ENCODE measurements at places on chromosomes 5 and 9.

- DNase-seq: no peak
Observed at GRCh38 chr9:36164989-36165388, 4.2 kb upstream of the CCIN start.

DNA sequence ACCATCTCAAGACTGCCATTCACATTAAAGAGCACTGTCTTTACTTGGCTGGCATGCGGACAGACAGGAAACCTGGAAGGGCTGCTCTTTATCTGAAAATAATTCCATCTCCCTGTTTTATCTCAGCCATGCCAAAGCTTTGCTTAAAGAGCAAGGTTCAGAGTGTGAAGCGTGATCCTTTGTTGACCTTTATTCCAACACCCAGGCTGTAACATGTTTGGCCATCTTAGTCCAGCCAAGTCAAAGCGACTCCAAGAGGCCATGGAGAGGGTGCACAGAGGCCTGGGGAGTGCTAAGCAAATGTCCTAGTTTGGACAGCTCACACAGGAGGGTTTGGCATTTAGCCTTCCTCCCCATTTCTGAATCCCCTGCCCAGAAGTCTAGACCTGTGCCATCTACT lies 194.7 kb downstream of the PJA2 start:
- no peak for DNase-seq

- no peak for DNase-seq
Observed at GRCh38 chr5:10248378-10249260, 1.1 kb downstream of the ATPSCKMT start.

DNA sequence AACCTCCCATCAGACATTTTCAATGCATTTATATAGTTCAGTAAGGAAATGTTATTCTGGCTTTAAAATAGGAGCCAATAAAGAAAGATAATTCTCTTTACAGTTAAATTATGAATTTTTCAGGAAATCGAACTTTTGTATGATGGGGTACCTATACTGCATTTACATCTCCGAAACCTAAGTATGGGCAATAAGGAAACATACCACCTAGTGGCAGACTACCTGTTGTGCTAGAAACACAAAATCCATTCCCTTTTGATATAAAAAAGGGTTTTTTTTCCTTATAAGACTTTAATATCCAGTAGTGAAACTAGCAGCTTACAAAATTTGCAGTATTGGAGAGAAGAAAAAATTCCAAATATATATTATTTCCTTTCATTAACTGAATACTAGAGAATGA lies 21.3 kb upstream of the VLDLR start:
- no peak for DNase-seq

- no peak for DNase-seq
Observed at GRCh38 chr9:23658376-23659258, 167.4 kb downstream of the ELAVL2 start.

GRCh38 chr5:52920929-52921328 lies 68.2 kb upstream of the ITGA2 start:
- DNase-seq: no peak

DNA sequence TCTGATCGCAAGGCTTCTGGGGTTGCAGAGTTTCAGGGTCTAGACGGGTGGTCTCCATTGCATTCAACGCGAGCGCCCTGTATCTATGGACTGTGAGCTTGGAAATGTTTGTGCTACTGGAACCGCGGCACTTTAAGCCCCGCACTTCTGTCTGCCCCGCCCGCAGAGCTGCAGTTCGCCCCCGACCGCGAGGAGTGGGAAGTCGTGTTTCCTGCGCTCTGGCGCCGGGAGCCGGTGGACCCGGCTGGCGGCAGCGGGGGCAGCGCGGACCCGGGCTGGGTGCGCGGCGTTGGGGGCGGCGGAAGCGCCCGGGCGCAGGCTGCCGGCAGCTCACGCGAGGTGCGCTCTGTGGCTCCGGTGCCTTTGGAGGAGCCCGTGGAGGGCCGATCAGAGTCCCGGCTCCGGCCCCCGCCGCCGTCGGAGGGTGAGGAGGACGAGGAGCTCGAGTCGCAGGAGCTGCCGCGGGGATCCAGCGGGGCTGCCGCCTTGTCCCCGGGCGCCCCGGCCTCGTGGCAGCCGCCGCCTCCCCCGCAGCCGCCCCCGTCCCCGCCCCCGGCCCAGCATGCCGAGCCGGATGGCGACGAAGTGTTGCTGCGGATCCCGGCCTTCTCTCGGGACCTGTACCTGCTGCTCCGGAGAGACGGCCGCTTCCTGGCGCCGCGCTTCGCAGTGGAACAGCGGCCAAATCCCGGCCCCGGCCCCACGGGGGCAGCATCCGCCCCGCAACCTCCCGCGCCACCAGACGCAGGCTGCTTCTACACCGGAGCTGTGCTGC lies 1.0 kb downstream of the ADAMTS19 start:
- DNase-seq: no peak

- no peak for DNase-seq
Observed at GRCh38 chr9:107221321-107221720, 61.8 kb upstream of the RAD23B start.

DNA sequence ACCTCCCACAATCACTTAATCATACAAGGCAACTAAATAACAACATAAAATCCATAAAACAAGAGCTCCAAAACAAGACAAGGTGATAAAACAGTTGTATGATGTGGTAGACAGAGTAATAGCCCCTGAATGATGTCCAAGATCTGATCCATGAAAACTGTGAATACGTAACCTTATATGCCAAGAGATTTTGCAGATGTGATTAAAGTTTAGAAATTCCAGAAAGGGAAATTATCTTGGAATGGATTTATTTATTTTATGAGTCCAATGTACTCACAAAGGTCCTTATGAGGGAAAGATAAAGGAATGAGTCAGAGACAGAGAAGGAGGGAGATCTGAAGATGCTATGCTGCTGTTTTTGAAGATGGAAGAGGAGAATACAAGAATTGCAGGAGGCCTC lies 1775.7 kb upstream of the C9orf72 start:
- DNase-seq: no peak

DNA sequence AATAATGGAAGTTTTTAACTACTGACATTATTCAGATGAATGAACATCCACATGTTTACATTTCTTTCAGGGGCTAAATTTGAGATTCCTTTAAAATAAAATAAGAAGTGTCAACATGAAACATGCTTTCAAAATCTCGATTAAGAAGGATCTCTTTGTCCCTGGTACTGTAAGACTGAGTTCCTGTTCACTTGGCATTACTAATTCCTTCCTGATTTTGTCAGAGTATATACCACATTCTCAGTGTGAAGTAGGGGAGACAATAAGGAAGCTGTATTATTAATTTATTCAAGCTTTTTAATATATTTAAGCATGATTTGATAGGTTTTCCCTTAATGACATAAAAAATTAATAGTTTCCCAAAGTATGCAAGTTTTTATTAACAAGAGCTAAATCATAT lies 81.5 kb upstream of the GRHPR start:
- DNase-seq: no peak

GRCh38 chr5:147671365-147671764 lies 111.2 kb downstream of the JAKMIP2 start:
- DNase-seq: no peak

DNA sequence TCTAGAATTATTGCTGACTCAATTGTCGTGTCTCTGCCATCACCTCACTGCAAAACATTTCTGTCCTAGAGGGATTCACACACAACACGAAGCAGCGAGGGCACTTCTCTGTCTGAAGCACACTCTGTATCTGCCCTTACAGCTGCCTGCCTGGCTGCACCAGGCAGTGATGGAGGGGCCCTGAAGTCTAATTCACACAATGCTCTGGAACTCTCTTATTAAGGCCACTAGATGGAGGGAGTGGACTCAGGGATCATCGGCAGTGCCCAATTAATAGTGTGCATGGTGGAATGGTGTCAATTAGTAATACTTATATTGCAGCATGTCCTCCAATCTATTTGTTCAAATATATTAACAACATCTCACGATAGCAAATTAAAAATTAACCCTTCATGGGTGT lies 157.5 kb upstream of the MAP1B start:
- DNase-seq: no peak

GRCh38 chr5:116135344-116135743 lies 50.5 kb downstream of the COMMD10 start:
- DNase-seq: no peak

DNA sequence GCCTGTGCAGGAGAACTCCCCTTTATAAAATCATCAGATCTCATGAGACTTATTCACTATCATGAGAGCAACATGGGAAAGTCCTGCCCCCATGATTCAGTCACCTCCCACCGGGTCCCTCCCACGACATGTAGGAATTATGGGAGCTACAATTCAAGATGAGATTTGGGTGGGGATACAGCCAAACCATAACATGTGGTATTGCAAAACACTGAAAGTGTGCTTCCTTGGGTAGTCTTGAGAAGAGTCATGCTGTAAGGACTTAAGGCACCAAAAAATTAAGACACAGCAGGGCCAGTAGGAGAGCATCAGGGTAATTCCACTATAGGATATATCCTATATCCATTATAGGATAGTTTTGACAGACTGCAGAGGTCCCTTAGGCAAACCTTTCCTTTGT lies 29.4 kb upstream of the GDNF start:
- DNase-seq: no peak

DNA sequence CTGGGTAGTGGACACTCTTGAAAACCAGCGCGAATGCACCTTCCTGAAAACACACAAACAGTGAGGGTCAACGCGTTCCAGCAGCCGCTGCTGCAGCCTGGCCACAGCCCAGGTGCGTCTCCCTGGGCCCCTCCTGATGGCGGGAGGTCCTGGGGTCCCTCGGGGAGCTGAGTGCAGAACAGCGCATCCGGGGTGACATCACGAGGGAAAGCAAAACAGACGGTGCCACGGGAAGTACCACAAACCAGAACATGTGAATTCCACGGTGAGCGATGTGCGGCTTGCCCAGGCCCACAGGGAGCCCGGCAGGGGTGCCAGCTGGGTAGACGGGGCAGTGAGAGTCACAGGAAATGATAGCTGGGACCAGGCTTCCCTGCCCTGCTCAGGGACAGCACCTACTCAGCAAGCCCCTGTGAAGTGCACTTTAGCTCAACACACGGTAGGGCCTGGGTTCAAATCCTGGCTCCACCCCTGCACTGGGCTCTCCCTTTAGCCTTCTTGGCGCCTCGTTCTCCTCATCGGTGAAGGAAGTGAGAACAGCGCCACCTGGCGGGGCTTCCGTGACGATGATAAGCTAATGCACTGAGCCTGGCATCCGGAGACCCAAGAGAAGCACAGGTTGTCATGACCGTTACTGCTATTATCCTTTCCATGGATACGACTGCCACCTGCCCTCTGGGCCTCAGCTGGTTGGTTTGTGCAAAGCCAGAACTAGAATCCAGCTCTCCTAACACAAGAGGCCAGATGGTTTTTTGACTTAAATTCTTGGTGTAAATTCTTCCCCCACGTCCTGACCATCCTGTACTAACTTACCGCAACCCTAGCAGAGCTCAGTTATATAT lies 24.6 kb downstream of the GFPT2 start:
- peak; percentile 83 for DNase-seq

DNA sequence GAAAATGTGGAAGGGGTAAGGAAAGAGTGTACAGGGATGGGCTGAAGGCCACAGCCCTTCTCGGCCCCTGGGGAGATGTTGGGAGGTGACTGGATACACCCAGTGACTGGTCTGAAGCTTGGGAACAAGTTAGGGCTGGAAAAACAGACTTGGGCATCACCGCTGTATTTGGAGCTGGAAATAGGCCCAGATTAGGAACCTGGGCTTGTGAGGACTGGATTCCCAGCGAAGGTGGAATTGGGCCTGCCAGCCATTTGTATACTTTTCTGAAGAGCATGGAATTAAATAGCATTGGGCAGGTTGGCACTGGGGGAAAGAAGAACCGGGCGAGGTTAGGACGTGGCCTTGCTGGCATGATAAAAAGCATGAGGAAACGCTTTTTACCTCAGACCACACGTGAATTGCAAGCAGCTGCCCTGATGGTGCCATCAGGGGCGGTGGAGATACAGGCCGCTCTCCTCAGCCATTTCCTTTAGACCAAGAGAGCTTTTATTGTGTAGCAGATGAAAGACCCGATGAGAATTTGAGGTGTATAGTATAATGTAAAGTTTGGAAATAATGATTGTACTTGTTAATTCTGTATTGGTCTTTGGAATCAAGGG lies 37.8 kb downstream of the OTULIN start:
- no peak for DNase-seq
